ENCODE measurements at places on chromosomes 1 and 21. TPM values are rescaled to one million over a fixed set of nuclear protein-coding genes. Genes with fewer than 3 reads are reported as not detected.

The ITLN1 gene
- total RNA-seq = not detected

The IGSF21 gene
- not detected for total RNA-seq

The ACKR1 gene
- total RNA-seq = not detected

The RGS7 gene
- total RNA-seq = 0.30 TPM

The TRAPPC3 gene
- total RNA-seq = 124 TPM

The NLRP3 gene
- total RNA-seq = 0.25 TPM

The FOXD2 gene
- 0.33 TPM for total RNA-seq
